ENCODE measurements at places on chromosomes 11 and 22. TPM values are rescaled to one million over a fixed set of nuclear protein-coding genes. Genes with fewer than 3 reads are reported as not detected.

DNA sequence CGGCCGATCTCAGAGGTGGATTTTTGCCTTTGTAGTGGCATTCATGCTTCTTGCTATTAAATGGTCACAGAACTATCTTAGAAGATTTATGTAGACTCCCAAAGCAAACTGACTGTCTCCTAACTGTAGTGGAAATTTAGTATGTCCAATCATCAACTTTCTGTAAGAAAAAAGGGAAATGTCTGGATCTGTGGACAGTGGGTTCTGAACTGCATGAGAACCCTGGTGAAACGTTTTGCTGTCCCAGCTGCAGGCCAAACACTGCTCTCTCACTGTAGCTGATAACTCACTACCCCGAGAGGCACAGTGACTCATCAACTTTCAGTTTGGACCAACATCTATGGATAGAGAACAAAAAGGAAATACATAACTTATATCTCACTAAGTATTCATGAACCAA is 387.1 kb downstream of the SOX6 start:
- DNase-seq = no peak

Gene PHF5A
- total RNA-seq = 32.9 TPM

DNA sequence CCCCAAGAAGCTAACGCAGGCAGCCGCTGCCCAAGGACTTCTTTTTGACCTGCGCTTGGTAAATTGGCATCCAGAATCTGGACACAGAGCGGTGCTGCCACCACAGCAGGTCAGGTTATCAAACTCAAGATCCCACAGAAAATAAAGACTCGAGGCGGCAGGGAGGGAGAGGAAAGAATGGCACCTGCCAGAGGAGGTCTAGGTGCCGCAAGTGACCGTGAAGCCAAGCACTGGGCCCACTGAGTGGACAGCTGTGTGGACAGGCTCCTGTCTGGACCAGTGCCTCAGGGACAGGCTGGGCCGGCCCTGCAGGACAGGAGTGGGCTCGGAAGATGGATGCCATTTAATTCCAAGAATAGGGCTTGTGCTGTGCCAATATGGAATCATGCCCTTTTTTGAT is 27.4 kb downstream of the BID start:
- DNase-seq = no peak

DNA sequence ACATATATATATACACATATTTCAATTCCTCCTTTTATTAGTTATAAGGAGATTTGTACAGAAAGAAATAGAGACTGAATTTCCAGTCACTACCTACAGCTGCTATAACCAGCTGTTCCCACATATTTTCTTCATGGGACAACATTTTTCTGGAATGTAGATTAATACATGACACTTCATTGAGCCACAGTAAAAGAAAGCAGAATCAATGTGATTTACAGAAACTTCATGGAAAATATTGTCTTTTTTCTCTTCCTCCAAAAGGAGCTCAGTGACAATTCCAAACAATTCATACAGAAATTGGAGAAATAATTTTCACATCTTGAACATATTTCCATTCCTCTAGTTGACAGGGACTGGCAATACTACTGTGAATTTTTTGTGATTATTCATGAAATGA is 249.2 kb downstream of the DLG2 start:
- DNase-seq = no peak

Gene CRYBB2
- total RNA-seq = not detected

All from upper lobe of right lung (tissue), 1 donor.